ENCODE measurements at places on chromosomes 12 and 14.

- no peak for DNase-seq
Measured at GRCh38 chr12:92628476-92628875, 74.3 kb upstream of the PLEKHG7 start.

DNA sequence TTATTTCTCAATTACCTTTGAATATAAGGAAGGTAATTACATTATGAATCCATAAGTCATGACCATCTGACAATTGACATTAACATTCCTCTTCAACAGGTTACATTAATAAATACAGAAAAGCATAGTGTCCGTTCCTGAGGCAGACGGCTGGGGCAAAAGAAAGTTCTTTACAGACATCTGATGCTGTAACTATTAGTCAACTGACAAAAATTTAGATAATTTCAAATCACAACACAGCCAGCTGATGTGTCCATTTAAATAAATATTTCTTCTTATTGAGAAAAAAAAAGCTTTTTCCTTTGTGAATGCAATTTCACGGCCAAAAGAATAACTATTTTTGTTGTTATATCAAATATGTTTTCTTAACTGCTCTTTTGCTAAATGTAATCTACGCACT is 9.2 kb upstream of the PYROXD1 start:
- DNase-seq = no peak

GRCh38 chr14:96088074-96088473 is 48.9 kb downstream of the C14orf132 start:
- no peak for DNase-seq

DNA sequence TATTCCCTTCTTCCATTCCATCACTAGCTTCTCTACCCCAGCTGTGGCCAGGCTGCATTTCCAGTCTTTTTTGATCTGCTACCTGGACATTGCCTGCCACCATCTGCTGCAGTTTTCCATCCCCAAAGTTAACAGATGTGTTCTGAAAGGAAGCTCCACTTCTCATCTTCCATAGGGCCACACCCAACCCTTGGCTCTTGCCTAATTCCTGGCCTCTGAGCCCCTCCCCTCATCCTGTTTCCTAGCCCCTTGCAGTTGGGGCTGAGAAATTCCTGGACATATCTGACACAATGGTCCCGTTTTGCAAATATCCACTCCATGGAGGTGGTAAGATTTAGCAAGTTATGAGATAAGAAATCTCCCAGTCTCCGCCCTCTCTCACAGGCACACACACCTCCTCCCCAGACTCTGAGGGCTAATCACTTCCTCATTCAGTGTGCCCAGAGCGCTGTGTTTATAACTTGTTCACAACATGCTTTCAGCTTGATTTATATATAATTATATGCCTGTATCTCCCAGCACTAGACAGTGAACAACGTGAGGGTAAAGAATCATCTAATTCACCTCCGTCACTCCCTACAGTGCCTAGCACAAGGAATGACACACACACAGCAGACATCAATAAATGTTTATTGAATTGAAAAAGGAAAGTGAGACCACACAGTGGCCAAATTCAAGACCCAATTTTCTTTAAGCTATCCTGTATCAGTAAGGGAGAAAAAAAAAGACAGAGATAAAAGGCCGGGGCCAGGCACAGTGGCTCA is 13.4 kb downstream of the SMUG1 start:
- DNase-seq = no peak

DNA sequence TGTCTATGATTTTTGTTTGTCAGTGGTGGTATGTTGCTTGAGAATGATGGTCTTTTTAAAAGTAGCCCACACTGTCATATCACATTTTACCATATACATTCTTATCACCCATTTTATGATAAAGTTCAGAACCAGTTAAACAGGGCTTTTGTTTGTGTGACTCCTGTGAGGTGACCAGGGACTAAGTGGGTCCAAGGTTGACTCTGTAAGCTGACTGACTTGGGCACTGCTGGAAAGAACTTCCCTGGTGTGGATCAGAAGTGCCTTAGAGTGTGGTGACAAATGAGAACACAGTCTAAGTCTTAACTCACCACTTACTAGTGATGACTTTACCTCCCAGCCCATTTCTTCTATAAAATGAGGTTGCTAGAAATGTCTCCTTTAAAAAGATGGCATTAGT is 52.6 kb downstream of the VRK1 start:
- no peak for DNase-seq

- no peak for DNase-seq
Measured at GRCh38 chr12:19916974-19917373, 451.4 kb upstream of the PDE3A start.

- DNase-seq = no peak
Measured at GRCh38 chr14:23206422-23207145, 23.1 kb upstream of the SLC7A8 start.

- no peak for DNase-seq
Measured at GRCh38 chr12:39277416-39277815, 165.5 kb downstream of the KIF21A start.

DNA sequence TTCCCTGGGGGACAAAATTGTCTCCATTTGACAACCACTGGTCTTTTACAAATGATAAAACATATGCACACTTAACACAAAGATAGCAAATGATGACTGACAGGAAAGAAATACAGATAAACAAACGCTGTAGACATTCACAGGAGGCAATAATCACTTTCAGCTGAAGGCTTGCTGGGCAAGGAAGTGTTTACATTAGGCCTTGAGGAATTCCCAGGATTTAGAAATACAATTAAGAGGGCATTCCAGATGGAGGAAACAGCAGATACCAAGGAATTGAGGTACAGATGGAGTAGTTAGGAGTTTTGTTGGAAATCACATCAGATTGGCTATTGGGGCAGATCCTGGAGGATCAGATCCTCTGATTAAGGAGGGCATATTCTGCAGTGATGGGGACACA is 93.9 kb downstream of the DYRK2 start:
- DNase-seq = no peak

DNA sequence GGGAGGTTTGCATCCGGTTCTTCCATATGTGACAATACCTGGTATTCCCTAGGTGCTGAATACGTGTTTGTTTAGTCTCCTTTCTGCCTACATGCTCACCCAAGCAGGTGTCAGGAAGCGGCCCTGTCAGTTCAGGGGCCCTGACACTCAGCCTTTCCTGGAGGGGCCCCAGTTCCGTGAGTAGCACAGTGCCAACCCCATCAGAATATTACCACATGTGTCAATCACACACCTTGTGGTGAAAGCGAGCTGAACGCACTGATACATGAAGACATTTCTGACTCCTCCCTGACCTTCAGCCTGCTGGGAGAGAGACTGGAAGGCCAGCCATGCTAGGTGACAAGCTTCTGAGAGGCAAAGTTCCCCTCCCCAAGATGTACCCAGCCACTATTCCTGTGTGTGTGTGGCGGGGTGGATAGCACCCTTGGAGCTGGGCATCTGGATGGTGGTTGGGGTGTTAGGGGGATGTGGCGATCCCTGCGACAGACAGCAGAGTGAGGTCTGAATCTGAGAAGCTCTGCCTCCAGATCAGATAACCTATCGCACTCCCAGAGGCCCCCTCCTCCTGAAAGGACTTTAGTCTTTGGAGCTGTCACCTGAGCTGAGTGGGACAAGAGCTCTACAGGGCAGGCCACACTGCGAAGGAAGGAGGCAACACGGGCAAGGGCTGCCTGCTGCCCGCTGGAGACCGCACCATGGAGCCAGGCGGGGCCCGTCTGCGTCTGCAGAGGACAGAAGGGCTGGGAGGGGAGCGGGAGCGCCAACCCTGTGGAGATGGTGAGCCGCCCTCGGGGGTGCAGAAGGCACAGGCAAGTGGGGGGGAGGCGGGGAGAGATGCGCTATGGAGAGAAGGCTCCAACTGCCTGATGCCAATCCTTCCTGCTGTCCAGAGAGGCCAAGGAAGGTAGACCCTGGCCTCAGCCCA is at the start of gene SOAT2:
Gene SOAT2, plus strand, starts transcription at position 604 of the 925 bp plus-strand sequence. Its CDS starts 92 bp downstream, at position 696.
- DNase-seq = no peak

DNA sequence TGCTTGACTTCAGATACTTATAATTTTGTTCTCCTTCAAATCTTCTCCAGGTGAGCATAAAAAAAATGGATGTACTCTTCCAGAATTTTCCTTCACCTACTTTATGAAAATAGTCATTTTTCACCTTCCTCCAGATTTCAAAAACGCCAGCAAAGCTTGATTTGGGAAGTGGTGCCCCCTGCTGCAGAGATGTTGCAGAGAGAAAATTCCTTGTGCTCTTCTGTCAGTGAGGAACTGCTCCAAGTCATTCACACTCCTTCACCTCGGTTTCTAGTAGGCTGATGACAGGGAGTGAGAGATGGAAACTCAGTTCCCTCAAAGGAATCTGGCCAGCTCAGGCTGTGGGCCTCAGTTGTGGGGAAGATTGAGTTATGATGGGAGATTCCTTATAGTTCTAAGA is 24.2 kb upstream of the RNASE3 start:
- no peak for DNase-seq

- no peak for DNase-seq
Measured at GRCh38 chr14:23481362-23481970, 12.0 kb downstream of the NGDN start.

DNA sequence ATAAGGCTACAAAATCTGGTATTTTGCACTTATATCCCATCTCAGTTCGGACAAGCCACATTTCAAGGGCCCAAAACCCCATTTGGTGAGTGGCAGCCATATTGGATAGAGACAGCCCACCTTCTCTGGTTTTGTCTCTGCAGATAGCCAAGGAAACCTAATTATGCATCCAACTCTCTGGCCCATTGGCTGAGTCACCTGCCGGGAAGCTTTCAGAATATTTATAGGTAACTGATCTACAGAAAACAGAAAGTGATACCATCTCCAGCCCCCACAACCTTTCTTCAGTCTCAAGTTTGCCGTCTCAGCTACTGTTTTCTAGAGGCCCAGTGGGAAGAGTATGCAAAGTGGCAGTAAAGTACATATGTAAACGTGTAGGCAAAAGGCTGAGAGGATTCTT is 33.7 kb upstream of the PPP1CC start:
- DNase-seq = no peak

- DNase-seq = no peak
Measured at GRCh38 chr14:96953087-96953874, 156.1 kb downstream of the VRK1 start.

GRCh38 chr14:83379436-83379835 is 1845.8 kb upstream of the SEL1L start:
- DNase-seq = no peak

GRCh38 chr14:69137843-69138535 is 14.9 kb downstream of the DCAF5 start:
- no peak for DNase-seq

- no peak for DNase-seq
Measured at GRCh38 chr14:22152903-22153302, 436.1 kb downstream of the DAD1 start.

DNA sequence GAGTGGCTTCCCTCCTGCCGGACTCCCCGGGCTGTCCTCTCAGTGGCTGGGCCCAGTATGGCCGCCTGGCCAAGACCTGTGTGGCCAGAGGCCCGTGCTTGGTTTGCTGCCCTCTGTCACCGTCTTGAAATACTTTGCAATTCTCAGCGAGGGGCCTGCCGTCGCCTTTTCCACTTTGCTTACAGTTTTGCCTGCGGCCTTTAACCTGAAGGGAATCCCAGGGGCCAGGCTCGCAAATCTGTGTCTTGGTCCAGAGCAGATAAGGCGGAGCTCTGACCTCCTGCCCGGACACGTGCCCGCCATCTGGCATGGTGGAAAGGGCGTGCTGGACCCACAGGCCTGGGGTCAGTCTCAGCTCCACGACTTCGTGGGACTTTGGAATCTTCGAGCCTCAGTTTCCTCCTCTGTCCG is 10.9 kb upstream of the AMN start:
- DNase-seq = no peak

DNA sequence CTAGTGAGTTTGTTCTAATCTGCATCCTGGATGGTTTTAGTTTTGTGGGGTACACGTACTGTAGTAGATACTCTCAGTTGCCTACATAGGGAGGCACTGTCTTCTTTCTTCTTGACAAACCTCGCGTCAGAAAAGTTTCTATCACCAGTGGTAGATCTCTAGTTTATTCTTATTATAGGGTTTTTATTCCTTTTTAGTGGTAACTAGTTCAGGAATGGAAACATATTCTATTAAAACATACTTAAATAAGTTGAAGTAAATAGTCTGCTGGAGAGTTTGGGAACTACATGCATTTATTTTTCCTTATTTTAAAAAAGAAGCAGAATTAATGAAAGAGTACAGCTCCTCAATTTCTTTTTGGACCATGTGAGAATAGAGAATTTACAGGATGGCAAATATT is 33.6 kb upstream of the OR9K2 start:
- DNase-seq = no peak

DNA sequence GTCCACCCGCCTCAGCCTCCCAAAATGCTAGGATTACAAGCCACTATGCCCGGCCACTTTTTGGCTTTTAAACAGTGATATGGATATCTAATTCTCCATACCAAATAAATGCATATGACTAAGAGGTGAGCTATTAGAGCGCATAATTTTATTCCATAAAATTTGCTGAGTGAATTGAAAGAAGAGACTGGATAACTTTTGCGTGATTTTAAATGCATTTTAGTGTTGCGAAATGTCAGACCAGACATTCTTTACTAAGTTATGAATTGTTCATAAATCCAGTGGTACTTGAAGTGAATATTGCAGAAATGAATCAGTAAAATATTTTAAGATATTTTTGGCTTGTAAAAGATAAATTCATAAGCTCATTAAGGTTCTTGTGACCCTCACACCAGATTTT is 50.9 kb upstream of the DIP2B start:
- no peak for DNase-seq

DNA sequence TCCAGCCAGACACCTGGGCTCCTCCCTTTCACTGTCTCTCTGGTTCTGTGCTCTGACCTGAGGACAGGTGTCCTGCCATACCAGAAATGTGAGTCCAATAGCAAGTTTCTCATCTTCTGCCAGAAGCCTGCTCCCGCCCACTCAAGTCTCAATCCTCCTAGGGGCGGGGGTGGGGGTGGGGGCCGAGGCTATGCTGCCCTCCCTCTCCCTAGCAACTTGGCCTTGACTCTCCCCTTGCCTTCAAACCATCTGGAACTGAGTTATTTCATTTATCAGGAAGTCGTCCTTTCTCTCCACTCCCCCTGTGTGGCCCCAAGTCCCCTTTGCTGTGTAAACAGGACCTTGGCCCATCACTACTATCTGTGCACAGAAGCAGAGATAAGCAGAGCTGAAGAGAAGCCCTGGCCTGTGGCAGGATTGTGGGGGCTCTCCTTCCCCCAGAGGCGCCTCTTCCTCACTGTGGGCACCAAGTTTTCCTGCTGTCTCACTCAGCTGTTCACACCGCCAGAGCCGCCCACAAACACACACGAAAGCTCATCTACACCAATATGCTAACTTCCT is 117.1 kb downstream of the DPF3 start:
- no peak for DNase-seq

GRCh38 chr12:96223411-96224218 is 29.4 kb downstream of the ELK3 start:
- no peak for DNase-seq

DNA sequence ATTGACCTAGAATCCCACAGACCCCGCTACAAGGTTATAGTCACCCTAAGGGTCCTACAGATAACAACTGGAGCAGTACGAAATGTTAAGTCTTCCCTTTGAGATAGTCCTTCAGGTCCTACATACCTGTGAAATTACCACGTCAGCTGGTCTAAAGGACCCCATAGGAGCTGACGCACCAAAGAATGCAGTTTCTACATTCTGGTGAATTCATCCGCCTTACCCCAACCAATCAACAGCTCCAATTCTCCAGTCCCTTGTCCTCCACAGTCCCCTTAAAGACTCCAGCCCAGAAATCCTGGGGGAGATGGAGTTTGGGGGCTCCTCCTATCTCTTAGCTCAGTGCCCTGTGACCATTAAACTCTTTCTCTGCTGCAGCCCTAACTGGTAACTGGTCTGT is 36.2 kb upstream of the PRMT8 start:
- DNase-seq = no peak
